ENCODE measurements at places on chromosomes 5 and 9.

DNA sequence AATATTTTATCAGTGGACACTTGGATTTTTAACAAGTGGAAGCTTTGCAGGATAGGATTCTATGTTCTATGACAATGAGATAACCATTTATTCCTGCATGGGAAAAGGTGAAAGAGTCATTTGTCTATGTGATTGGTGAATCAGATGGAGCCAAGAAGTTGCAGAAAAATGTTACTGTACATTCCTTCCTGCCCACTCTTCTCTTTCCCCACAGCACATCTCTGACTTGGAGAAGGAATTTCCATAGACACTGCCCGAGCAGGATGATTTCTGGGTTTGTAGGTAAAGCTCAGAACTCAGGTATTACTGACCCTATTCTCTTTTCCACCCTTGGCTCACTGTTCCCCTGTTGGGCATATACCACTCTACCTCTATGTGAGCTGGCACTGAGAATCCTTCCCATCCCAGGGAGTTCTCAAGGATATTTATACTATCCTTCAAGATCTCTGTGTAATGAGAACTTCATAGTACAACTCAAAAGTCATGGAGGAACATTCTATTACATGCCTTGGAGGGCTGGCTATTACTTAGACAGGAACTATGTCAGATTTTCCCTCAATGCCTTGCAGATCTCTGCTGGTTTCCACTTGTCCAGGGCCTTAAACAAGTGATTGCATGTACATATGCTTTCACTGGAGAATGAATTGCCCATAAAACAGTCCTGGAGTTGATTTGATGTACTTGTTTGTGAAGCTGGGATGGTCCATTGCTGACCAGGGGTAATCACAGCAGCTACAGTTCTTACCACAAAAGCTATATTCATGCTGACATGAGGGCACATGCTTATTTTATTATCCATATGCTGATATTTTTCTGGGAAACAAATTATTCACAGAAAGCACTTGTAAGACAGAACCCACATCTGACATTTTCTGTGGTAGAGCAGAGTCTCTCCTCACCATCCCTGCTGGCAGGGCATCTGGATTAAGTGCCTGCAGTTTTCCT lies 24.1 kb downstream of the SLC1A3 start:
- no peak for DNase-seq

DNA sequence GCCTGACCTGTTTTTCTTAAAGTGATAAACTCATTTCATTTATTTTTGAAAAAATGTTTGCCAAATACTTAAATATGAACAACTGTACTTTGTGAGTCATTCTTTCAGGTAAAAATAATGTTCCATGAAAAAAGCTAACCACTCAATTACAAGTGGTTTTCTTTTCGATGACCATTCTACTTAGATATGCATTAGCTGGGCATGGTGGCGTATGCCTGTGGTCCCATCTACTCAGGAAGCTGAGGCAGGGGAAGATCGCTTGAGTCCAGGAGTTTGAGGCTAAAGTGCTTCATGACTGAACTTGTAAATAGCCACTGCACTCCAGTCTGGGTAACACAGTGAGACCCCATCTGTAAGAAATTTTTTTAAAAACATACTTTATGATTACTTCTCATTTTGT lies 4.0 kb upstream of the WDR70 start:
- no peak for DNase-seq

DNA sequence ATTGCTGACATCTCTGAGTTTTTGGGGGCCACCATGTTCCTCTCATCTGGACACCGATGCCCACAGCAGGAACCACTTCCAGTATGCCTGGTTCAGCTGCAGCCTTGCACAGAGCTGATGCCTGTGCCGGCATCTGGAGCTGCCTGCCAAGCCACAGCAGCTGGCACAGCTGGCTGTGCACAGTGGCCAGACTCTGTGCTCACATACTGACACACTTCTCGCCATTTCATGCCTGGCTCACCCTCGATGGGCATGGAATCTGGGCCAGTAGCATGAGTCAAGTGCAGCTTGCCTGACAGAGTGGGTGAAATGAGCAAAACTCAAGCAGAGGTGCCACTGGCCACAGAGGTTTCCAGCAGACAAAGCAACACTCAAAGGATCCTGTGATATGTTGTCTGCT lies 863.4 kb downstream of the DNAH5 start:
- DNase-seq, result no peak

DNA sequence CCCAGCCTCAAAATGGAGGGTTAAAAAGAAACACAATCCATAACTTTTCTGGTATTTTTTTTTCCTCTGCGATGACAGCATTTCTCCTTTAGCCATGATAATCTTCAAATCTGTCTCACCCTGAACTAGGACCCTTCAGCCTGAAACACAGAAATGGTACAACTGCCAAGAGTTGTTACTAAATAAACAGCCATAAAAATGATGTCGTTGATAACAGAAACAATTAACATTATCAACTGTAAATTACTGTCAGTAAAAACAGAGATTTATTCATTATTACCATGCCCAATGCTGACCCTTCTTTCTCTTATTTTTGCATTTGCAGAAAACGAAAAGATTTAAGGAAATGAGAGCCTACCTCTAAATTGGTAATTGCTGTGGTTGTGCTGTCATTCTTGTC lies 19.4 kb upstream of the MIER3 start:
- no peak for DNase-seq

- no peak for DNase-seq
Observed at GRCh38 chr9:136232969-136233368, 12.6 kb downstream of the QSOX2 start.

- peak; percentile 50 for DNase-seq
Observed at GRCh38 chr5:89584339-89584956, 701.5 kb upstream of the MEF2C start.
